Cerebellar cortex (tissue), 1 donor: ENCODE measurements at places on chromosomes 4 and X.

DNA sequence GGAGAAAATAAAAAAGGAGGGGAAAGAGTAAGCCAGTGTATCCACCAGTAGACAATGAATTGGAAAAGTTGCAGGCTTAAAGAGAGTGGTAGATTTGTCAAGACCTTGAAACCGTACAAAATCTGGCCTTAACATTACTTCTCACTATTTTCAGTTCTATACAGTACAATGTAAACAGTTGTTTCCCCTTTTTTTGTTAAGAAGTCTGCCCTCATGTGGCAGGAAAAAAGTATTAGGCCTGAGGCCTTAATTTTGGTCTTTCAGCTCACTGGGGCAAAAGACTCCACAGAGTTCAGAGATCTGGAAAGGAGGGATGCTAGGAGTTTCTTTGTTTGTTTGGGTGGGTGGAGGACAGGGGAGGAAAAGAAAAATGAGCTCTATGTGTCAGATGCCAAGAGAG is 92.8 kb upstream of the CCDC160 start:
- DNase-seq = peak; percentile 45

GRCh38 chr4:211033-211511 is 86.8 kb downstream of the ZNF718 start:
- DNase-seq = no peak

DNA sequence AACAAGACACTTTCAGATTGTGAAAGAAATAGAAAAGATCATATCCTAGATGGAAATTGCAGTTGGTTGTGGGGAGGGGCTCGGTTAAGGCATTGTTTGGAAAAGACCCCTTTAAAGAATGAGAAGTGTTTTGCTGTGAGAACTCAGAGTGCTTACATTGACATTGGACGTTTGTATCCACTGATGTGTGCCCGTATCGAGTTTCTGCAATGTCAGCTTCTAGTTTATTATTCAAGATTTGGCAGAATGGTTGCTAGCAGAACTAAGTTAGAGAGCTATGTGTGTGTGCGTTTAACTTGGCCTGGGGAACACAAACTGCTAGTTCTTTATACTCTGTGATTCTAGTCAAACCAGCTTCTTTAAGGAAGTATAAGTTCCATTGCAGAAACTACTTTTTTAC is 2702.5 kb downstream of the PCDH7 start:
- no peak for DNase-seq

DNA sequence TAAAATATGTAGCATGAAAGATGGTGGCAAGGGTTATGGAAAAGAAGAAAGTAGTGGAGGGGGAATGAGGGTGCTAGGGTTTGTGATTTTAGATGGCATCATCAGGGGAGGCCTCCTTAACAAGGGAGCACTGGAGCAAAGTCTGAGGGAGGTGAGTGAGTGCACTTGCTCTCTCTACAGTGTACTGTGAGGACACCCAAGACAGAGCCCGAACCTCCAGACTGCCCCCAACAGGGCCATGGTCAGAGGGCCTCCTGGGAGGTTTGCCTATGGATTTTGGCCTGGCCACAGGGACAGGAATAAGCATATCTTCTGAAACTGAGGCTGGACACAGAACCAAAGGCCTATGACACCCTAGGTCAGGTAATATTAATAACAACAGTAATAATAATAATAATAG is 21.4 kb upstream of the PJA1 start:
- no peak for DNase-seq

- no peak for DNase-seq
Measured at GRCh38 chr4:119543779-119544178, 84.8 kb downstream of the PDE5A start.

- DNase-seq = no peak
Measured at GRCh38 chrX:118884552-118885138, 61.0 kb downstream of the ZCCHC12 start.

DNA sequence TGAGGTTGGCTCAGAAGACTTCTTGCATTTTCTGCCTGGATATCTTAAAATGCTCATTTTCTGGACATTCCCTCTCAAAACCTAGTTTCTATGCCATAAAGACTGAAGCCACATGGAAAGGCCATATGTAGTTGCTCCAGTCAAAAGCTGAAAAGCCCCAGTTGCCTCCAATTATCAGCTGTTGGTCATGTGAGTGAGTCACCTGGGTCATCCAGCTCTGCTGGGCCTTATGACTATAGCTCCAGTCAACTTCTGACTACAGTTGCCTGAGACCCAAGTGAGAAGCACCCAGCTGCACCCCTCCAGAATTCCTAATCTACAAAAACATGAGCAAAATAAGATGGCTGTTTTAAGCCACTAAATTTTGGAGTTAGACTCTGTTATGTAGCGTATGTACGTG is 41.9 kb downstream of the HELQ start:
- no peak for DNase-seq

- DNase-seq = no peak
Measured at GRCh38 chrX:16664074-16664473, 14.1 kb downstream of the S100G start.

DNA sequence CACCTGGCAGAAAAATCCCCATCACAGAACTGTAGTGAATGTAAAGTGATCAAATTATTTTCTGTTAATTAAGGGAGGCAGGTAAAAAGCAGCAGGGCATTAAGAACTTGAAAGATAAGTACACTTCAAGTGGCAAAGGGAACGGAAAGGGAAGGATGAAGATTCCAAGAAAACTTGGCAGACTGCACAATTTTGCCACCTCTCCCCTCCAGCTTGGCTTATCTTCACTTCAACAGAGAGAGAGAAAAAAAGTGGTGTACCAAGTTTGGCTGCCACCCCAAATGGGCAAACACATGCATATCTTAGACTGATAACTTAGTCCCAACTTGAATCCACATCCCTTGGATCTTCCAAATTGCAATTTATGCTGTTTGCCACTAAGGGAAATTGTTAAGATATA is 598.1 kb upstream of the ACTRT1 start:
- no peak for DNase-seq

- peak; percentile 8 for DNase-seq
Measured at GRCh38 chrX:103488332-103488731, 31.0 kb downstream of the RAB40A start.

DNA sequence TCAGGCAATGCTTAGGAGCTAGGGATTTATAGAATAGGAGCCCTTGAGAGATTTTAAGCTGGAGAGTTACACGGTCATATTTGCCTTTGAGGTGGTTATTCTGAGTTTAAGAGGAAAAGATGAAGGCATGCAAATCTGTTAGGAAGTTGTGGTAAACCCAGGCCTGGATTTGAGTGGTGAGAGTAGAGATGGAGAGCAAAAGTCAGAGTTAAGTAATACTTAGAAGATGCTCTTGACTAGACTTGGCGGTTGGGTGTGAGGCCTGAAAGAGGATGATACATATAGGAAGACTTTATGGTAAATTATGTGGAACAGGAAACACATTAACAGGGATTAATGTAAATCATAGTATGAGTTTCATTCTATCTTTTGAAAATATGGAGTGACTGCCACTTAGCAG is 136.0 kb upstream of the ARX start:
- DNase-seq = no peak

DNA sequence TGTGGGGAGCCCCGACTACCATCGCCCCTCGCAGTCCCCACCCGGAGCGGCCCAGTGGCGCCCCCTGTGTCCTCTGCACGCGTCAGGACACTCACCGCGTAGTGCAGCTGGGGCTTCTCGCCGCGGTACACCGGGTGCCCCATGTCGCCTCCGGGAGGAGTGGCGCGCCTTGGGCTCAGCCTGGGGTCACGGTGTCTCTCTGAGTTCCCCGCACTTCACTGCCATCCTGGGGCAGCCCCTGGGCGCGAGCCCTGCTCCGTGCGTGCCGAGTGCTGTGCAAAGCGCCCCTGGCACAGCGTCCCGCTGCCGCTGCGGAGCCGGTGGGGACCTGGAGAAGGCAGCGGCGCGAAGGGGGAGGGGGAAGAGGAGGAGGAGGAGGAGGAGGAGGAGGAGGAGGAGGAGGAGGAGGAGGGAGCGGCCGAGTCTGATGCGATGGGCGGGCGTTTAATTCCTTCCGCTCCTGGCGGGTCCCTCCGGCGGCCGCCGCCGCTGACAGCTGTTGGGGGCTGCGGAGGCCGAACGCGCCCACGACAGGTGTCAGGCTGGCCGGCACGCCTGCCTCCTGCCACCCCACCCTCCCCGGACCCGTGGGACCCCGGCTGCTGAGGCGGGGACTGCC is 134.3 kb downstream of the AMELX start:
- no peak for DNase-seq

DNA sequence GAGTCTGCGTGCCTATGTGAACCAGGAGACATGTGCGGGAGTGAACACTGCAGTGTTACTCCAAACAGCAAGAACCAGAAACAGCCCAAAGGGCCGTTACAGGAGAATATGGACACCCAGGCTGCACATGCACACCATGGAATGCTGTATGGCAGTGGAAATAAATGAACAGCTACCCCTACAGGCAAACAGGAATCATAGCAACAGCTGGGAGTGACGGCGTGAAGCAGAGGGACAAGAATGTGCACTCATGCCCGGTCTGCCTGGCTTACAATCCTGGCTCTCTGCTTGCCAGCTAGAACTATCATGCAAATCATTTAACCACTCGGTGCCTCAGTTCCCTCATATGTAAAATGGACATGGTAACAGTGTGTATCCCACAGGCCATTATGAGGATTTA is 16.6 kb downstream of the GPKOW start:
- DNase-seq = peak; percentile 34

GRCh38 chr4:120525106-120525505 is 397.4 kb downstream of the PRDM5 start:
- DNase-seq = no peak

DNA sequence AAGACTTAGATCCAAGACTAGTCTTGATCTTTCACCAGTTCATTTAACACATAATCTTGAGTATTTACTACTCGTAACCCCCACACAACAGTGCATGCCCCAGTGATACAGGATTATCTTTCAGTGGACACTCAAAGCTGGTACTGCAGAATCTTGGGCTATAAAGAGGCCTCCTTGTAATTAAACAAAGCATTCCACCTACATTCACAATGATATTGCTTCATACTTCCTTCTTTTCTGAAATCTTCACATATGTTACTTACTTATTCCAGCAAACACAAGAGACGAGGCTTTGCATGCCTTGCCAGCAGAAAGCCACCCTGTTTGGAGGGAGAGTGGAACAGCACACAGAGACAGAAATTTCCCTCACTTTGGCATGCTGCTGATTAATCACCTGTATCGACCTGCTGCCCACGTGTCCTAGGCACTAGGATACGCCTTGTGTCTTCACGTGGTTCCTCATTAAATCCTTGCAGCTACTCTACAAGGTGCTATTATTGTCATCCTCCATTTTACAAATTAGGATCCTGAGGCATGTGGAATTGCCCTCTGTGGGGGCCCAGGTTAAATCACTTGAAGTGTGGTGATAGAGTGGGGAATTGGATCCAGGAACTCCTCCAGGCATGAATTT is 77.3 kb downstream of the FAM184B start:
- no peak for DNase-seq

DNA sequence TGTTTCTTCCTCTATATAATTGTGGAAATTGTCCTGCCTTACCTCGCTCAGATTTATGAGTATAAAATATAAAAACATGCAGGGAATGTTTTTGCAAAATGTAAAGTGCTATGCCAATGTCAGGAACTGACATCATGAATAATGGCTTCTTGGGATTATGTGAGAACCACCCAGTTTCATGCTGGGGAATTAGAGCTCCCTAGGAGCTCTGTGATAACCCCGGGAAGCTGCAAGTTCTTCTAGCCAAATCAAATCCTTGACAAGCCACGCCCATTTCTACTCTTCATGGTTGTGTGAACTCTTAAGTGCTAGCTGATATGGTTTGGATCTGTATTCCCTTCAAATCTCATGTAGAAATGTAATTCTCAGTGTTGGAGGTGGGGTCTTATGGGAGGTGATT is 85.9 kb upstream of the PAK3 start:
- DNase-seq = no peak

GRCh38 chr4:30386266-30386895 is 333.8 kb upstream of the PCDH7 start:
- no peak for DNase-seq

DNA sequence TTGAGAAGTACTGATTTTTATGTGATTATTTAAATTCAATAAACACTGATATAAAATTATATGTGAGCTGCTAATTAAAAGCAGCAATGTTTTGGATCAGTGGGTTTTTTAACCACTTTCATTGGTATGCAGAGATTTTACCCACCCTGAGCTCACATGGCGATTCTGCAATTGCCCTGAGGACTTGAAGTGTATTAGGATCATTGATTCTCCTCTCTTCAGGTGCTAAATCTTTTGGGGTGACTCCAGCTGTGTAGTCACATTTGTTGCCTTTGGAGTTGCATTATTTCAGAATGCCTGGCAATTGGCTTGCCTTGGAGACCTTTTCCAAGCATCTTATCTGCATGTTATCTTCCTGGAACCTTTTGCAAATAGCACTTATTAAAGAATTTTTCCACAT is 51.3 kb downstream of the UGT8 start:
- no peak for DNase-seq

- no peak for DNase-seq
Measured at GRCh38 chrX:16130707-16131106, 7.3 kb downstream of the GRPR start.

- DNase-seq = no peak
Measured at GRCh38 chrX:15072880-15073279, 197.0 kb downstream of the ASB9 start.

GRCh38 chr4:153489856-153490558 is 23.8 kb downstream of the TMEM131L start:
- no peak for DNase-seq

DNA sequence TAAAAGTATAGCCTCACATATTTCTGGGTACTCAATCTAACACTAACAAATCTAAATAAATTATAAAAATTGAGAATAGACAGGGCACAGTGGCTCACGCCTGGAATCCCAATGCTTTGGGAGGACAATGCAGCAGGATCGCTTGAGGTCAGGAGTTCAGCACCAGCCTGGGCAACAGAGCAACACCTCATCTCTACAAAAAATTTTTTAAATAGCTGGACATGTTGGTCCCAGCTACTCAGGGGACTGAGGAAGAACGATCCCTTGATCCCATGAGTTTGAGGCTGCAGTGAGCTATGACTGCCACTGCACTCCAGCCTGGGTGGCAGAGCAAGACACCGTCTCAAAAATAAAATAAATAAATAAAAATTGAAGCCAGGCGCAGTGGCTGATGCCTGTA is 192.7 kb downstream of the LRBA start:
- no peak for DNase-seq

DNA sequence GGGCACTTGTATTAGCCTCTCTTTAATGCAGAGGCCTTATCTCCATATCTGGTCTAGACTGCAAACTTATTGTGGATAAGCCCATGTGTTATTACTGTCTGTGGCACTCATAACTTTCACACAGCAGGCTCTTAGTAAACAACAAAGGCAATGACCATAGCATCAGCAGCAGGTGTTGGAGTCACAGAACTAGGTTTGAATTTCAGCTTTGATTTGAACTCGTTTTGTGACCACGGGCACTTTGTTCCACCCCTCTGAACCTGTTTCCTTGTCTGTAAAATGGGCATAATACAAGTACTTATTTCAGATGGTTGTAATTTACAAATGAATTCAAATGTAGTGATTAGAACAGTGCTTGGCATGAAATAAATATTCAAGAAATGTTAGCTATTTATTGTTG is 121.8 kb upstream of the C1GALT1C1 start:
- no peak for DNase-seq

DNA sequence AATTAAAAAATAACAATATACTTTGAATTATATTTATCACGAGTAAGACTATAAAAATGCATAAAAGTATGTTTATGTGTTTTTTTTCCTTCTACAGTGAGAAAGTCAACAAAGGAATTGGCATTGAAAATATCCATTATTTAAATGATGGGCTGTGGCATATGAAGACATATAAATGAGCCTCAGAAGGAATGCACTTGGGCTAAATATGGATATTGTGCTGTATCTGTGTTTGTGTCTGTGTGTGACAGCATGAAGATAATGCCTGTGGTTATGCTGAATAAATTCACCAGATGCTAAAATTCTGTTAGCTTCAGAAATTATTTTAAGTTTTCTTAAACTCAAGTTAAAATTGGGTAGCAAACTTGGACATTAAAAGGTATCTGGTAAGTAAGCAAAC is 8.2 kb downstream of the MCTS1 start:
- DNase-seq = no peak
